ENCODE measurements at places on chromosomes 16 and 17. TPM values are rescaled to one million over a fixed set of nuclear protein-coding genes. Genes with fewer than 3 reads are reported as not detected.

MRPL12 gene
- total RNA-seq, result 17.5 TPM

OTOP3 gene
- not detected for total RNA-seq

DNA sequence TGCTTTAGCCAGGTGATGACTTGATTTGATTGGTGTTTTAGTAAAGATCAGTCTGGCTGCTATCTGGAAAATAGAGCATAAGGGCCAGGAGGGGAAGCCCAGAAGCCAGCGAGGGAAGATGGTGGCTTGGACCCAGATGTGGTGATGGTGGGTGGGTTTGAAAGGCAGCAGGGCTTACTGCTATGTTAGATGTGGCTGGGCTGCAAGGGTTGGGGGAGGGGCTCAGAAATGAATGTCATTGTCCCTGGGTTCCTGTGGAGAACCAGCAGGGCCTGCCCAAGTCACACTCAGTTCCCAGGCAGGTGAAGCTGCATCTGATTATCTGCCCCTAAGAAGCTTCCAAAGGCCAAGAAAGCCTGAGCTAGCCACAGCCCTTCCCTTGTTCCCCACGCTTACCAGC is 71.7 kb upstream of the BRD7 start:
- H3K4me3 ChIP-seq, result no peak overlapping the region
- H3K36me3 ChIP-seq, result no peaks in the 10 kb centered on the region
- no peak overlapping the region for H3K27ac ChIP-seq
- H3K27me3 ChIP-seq, result no peaks in the 10 kb centered on the region
- DNase-seq, result no peak

DNA sequence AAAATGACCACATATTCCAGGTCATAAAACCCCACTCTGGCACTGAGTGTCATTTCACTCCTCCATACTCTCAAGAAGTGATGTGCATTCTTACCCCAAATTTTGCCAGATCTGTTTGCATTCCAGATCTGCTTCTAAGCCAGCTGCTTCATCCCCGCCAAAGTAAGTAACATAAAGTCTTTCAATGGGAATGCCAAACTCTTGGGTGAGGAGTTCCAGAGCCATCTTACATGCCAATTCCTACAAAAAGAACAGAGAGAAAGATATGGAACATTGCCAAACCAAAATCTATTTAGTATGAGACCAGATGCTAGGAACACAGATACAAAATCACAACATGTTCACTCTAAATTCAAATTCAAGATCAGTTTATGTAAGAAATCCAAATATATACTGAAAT is 12.9 kb downstream of the AARS1 start:
- DNase-seq, result no peak
- H3K36me3 ChIP-seq, result peaks cover 68% of the 10 kb centered on the region
- no peaks in the 10 kb centered on the region for H3K4me1 ChIP-seq
- H3K27me3 ChIP-seq, result no peaks in the 10 kb centered on the region
- H3K27ac ChIP-seq, result no peak overlapping the region

DNA sequence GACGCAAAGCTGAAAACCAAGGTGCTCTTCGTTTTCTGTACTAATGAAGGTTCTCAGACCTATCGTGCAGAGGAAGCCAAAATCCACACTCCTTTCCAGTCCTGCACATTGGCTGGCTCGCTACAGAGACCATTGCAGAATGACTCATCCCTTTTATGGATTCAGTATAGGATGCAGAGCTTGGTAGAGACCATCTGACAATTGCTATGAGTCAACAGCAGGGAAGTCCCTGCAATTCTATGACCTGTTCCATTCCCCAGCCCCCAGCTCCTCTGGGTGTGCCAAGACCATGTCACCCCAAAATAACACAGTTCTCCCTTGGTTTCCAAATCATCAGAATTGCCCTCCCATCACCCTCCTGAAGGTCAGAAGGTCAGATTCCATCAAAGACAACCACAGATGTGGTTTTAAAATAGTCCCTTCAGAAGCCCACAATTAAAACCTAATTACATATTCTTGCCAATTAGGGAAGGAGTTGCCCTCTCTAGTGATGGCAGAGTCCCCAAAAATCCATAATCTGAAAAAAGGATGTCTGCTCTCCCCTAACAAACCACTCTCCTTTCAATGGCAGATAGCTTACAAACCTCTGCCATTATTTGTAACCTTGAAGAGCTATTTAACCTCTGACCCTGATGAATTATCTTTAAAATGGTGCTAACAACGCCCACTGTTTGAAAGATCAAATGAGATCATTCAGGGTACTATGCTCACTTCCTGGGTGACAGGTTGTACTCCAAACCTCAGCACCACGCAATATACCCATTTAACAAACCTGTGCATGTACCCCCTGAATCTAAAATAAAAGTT is 108.2 kb upstream of the RBBP6 start:
- H3K27me3 ChIP-seq, result no peaks in the 10 kb centered on the region
- no peak overlapping the region for H3K27ac ChIP-seq
- no peaks in the 10 kb centered on the region for H3K4me1 ChIP-seq
- no peak for DNase-seq

DNA sequence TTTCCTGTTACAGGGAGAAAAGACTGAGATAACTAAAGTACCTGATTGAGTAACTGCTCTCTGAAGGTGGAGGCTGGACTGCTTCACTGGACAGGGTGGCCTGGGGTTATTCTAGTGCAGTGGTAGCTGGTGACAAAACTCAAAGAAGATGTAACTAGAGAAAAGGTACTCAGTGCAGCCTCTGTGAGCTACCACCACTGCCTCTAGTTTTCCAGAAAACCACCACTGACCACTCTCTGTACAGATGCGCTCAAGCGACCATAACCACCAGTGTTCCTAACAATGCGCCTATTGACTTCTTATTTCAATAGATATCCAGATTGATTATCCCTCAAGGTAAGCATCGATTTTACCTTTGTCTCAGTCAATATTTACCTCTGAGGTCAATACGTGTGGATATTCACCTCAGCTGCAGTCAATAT is 492.2 kb downstream of the WWOX start:
- no peak overlapping the region for H3K27ac ChIP-seq
- H3K4me1 ChIP-seq, result no peaks in the 10 kb centered on the region
- no peaks in the 10 kb centered on the region for H3K36me3 ChIP-seq
- H3K4me3 ChIP-seq, result no peak overlapping the region
- no peak for DNase-seq

DNA sequence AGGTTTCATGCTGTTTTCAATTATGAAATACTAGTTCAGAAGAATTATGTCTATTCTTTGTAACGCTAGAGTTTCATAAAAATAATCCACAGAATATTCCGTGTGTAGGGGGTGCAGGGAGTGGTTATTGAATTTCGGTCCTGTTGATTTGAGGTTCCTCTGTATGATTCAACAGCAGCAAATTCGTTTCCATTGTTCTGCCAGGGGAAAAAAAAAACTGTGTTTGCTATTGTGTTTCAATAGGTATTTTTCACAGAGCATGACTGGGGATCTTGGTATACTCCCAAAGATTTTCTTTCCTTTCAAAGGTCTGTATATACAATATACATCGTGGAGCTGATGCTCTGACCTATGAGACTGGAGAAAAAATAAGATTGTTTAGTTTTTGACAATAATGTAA is 15.8 kb downstream of the SHISA9 start:
- DNase-seq, result no peak
- H3K4me3 ChIP-seq, result no peak overlapping the region
- H3K27me3 ChIP-seq, result no peaks in the 10 kb centered on the region
- H3K36me3 ChIP-seq, result no peaks in the 10 kb centered on the region
- H3K27ac ChIP-seq, result no peak overlapping the region

DNA sequence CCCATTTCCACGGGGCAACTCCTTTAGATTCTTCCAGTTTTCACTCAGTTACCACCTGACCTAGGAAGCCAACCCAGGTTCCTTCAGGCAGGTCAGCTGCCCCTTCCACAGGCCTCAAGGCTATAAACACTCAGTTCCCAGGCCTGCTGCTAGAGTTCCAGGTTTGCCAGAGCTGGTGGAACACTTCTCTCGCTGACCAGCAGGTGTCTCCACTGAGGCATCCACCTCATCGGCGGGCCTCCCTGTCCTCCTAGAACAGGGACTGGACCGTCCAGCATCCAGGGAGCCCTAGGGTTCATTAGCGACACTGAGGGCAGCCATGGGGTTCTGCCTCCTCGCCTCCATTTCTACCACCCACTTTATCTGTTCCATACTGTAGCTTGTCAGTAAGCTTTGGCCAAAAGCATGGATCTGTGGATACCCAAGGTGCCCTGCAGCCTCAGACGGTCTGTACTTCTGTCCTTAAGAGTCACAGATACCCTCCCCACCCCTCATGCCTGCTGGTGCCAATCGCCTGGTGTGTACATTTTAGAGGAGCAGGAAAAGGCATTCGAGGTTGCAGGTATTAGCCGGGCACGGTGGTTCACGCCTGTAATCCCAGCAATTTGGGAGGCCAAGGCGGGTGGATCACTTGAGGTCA is 29.0 kb downstream of the PIMREG start:
- H3K4me3 ChIP-seq, result no peak overlapping the region
- no peaks in the 10 kb centered on the region for H3K27me3 ChIP-seq
- H3K4me1 ChIP-seq, result peaks cover 13% of the 10 kb centered on the region
- no peaks in the 10 kb centered on the region for H3K36me3 ChIP-seq

Measured in IMR-90 (cell line).